Astrocyte of the cerebellum (primary cell): ENCODE measurements at places on chromosomes 11 and 22.

DNA sequence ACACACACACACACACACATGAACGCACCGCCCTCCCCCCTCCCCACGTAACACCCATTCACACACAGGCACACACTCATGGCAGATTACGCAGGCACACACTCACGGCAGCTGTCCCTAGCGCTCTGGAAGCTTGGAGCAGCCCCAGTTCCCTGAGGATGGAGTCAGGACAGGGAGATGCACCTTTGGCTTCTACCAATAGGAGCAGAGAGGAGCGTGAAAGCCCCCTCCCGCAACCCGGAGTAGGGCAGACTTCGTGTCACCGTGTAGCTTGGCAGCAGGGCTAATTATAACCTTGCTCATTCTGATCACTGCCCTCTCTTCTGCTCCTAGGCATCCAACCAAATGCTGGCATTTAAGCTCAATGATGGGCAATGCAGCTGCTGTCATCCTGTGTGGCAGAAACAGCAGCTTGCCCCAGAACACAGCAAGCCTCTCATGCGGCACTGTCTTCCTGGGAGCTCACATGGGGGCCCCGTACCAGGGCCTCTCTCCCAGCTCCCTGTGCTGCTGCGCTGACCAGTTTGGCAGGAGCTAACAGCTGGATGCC lies 31.9 kb downstream of the ANKK1 start:
- no peak for DNase-seq

- DNase-seq: no peak
These were observed 15.5 kb downstream of the RBX1 start for GRCh38 chr22:40966726-40967085.

GRCh38 chr11:5307256-5308019 lies 5.7 kb upstream of the OR51B4 start:
- DNase-seq: no peak

DNA sequence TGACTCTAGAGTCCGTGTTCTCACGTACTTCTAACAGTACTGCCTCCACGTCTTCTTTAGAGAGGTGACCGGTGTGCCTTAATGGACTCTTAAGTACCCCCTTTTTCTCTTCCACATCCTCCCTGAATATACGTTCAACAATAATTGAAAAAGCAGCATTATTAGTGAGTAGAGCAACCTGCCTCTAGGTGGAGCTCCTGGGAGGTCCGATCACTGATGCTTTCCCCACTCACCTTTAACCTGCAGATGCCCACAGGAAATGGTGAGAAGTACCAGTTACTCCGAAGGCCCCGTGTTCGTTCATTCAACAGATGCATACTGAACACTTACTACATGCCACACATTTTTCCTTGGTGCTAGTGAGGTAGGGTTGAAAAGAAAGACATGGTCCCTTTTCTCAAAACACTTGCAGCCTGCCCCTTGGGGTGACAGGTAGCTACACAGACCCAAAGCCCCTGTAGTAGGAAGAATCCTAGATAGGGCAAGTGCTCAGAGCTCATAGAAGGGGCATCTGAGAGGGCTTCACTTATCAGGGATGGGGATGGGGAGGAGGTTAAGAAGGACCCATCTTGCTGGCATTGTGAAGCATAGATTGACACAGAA lies 72.7 kb downstream of the FEZ1 start:
- no peak for DNase-seq

GRCh38 chr11:66787934-66788758 lies 55.1 kb upstream of the RCE1 start:
- no peak for DNase-seq

GRCh38 chr11:69193151-69193550 lies 37.4 kb downstream of the SMIM38 start:
- DNase-seq: no peak
